NCI-H2029 treated with DMSO at 0.1 percent for 48 hours (cell line): ENCODE measurements at places on chromosomes 5 and 9.

DNA sequence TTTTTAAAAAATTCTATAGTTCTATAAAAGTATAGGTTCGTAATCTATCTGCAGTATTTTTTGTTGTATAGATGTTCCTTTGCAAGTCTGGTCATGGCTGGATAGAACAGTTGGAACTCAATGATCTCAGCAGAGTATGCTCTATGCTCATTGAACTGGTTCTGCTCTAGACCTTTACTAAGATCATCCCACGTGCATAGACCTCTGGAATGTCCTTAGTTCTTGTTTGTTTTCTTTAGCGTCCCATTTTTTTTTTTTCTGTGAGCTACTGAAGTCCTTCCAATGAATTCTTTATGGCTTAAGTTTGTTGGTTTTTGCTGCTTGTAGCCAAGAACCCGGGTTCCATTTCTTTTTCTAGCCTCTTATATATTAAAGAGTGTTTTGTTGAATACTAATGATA, 3.5 kb downstream of the TMEM38B start:
- DNase-seq = no peak

DNA sequence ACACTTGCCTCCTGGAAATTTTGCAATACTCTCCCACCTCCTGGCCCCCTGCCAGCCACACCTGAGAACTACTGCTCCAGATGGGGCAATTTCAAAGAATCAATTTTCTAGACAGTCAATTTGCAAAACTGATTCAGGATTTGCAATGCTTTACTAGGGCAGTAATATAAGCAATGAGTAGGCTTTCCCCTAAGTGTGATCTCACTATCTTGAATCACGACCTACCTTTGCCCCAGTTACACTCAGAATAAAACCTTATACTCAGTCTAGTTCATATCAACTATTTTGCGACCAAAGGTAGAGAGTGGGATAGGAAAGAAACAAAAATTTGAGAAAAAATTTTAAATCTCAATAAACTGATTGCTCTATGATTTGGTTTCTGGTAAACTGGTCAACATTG, 54.4 kb downstream of the DROSHA start:
- no peak for DNase-seq

DNA sequence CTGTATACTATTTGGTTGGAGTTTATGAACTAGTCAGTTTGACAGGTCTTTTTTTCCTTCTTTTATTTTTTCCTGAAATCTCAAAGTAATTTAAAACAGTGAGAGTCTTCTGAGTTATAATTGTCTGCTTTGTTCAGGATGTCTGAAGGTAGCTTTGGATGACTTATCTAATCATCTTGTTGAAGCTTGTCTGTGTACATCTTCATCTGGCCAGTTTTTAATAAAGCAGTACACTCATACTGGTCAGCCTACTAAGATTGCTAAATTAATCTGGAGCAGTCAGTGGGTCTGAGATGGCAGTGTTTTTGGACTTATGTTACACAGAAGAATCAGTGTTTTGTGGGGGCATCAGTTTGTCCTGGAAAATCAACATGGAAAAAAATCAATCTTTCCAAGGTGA, 482.4 kb downstream of the CDH10 start:
- DNase-seq = no peak

DNA sequence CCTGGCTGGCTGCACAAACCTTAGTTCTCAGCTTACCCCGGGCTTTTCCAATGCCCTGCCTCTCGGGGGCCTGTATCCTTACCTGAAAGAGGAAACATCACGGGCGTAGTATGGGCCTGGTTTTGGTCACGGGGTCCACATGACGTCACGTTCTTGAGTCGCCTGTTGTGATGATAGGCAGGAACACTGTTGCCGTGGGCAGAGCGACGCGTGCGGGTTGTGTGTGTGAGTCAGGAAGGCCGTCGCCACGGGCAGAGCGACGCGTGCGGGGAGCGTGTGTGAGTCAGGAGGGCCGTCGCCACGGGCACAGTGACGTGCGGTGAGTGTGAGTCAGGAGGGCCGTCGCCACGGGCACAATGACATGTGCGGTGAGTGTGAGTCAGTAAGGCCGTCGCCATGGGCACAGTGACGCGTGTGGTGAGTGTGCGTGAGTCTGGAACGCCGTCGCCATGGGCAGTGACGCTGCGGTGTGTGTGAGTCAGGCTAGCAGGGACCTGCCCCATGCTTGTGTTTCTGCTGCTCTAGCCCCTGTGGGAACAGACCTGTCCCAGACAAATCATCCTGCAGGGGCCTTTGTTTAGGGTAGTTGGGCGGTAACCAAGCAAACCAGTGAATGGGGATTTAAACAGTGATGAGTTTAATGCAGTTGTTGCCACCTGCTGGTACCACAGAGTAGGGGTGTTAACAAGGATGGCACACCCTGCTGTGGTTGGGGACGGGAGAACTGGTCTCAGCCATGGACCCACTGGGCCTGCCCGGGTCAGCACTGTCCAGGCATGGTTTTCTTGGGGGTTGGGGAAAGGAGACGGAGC, 19.8 kb downstream of the TRIP13 start:
- peak; percentile 12 for DNase-seq

GRCh38 chr5:34657988-34658387, 1.9 kb downstream of the RAI14 start:
- DNase-seq = no peak

DNA sequence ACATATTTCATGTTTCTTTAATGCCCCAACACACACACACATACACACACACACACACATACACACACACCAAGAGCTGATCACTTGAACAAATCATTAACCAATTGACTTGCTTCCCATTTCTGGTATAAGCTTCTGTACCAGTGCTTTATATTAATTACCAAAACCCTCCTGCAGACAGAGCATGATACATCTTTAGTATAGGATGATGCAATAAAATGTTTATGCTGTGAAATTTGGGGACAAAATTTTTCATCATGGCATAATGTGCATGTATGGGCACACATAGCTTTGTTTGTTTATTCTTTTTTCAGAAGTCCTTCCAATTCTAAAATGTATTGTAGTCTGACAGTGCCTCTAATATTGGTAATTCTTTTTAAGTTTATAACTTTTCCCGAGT, 34.5 kb downstream of the SLC1A3 start:
- no peak for DNase-seq
